ENCODE measurements at places on chromosomes 2 and 18.

DNA sequence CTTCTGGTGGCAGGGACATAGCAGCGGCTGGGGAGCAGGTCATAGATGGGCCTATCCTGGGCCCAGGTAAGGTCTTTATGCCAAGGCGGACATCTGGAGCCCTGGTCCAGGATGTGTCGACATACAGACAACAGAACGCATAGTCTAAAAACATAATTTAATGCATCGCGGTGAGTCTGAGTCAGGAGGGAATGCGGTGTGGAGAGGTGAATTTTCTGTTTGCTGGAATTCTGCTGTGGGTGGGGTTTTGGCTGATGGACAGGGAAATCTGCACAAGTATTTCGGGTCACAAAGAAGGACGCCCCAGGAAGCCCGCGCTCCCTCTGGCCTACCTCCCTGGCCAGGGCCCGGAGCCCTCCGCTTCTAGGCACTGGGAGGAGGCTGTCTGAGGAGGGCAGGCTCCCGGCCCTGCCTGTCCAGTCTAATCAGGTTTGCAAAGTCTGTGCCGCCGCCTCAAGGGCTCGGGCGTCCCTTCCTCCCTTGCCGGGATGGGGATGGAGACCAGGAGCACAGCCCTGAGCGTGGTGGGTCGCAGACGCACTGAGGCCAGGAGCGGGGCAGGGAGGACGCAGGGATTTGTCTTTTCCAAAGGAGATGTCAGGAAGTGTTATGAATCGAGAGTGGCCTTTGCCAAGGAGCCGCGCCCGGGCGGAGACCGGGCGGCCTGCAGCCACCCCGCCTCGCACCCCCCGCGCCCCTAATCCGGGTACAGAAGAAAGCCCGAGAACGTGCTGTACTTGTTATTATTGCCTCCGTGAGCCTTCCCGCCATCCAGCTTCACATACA is 2.3 kb downstream of the C1QL2 start:
- DNase-seq = no peak

DNA sequence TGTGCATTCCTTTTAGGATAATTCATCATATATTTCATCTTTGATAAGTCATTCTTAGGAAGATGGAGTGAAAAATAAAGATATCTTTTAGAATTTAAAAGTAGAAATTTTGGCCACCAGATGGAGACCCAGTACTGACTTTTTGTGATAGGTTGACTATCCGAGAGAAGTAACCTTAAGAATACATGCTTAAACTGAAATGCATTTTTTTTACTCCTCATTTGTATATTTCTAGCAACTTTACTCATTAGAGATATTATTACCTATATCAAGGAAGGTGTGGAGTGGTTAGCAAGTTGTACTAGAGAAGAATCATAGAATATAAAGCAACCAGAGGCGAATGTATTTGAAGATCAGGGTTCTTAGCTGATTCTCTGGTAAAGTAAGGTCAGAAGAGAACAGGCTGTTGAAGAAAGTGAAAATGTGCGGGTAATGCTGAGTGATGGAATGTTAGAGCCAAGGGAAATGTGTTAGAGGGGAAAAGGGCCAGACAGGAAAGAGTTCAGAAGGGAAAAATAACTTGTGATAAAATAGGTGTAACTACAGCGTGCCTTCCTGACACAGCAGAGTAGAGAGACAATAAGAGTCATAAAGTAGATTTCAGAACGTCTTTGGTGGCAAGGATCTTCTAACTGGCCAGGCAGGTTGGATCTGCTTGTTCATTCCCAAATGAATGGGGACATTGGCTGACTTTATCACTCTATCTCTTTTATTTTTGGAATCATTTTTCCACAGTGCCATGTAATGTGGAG is 52.3 kb downstream of the TDRD15 start:
- DNase-seq = no peak

DNA sequence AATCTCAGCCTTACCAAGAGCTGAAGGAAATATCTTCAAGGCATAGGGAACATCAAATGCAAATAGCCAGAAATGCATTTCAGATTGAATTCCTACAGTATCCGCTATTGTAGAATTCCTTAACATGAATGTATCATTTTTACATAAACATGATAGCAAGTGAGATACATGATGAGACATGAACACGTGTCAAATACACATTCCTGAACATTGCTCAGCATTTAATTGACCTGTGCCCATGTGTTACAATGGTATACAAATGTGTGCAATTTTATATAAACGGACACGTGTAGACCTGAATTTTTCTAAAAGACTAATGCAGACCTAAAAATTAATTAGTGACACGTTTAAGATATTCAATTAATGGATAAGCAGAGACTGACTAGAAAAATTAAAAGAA is 133.0 kb upstream of the TLK1 start:
- no peak for DNase-seq

DNA sequence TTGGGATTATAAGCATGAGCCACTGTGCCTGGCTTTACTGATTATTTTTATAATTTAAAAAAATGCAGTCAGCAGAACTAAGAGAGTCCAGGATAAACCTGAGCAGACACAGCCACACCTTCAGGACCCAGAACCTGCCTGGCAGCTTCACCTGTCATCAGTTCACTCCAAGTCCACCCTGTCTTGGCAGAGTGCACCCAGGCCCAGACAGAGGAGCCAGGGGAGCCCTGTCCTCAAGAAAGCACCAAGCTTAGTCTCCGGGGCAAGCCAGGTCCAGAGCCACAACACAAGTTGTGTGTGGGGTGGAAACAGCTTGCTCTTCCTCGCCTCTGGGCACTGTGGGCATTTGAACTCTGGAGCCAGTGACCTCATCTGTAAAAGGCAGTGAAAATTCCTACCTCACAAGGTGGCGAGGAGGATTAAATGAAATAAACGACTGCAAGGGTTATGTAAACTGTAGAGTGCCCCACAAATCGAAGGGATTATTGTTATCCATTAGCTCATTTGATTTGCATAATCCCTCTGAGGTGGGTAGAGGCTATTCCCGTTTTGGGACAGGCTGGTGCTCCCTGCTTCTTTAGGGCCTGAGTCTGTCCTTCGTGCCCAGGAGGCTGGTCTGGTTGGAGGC is 24.7 kb downstream of the MYCN start:
- no peak for DNase-seq

DNA sequence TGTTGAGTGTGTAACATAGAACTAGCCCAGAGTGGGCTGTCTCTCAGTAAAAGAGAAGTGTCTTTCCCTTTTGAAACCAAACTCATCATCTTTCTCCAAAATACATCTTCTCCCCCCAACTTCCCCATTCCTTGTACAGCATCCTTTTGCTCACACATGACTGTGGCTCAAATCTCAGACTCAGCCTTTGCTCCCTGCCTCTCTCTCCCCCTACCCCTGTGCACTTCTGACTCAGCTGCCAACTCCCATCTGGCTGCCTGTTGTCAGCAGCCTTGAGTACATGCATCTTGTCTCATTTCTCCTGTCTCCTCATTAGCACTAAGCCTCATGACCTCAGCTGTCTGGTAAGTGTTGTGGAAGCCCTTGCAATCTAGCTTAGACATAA is 18.1 kb upstream of the MGAT4A start:
- DNase-seq = no peak

DNA sequence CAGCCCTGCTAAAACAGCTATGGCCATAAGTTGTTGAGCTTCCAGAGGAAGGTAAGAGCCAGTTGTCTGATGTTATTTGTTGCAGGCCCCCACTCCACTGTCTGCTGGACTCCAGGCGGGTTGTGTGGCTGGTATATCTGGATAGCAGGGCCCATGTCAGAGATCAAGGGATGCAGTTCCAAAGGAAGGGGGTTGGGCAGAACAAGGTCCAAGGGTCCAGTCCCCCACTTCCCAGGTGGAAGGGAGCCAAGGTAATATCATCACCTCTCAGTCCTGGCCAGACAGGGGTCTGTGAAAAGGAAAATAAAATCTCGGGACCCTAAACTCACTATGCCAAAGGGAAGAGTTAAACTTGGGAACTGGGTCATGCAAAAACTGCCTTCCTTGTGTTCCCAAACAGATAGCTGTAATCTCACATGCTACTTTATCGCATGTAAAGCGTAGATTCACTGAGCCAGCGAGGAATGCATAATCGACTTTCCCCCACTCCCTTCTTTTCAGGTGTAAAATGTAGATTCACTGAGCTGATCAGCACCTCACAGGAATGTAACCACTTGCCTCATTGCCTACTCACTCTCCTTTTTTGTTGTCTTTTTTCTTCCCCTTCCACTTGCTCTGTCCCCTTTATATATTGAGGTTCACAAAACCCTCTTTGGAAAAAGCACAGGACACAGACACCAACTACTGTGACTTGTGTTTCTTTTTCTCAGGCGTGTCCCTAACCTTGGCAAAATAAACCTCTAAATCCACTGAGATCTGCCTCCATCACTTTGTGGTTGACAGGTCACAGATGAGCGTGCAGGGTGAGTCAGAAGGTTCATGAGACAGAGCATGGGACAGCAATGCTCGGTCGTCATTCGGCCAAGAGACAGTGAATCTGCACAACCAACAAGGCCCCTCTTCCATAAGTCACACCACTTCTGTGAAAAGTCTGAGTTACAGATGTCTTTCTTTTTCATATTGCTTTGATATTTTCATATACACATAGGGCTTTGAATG is 255.3 kb upstream of the SIX2 start:
- DNase-seq = no peak

GRCh38 chr2:10307561-10308156 is 5.0 kb downstream of the HPCAL1 start:
- DNase-seq = no peak

All from effector CD4-positive, alpha-beta T cell (primary cell).